ENCODE measurements at places on chromosomes 7 and 10. TPM values are rescaled to one million over a fixed set of nuclear protein-coding genes. Genes with fewer than 3 reads are reported as not detected.

GRCh38 chr10:74969093-74969492, 142.4 kb upstream of the SAMD8 start:
- DNase-seq = no peak

DNA sequence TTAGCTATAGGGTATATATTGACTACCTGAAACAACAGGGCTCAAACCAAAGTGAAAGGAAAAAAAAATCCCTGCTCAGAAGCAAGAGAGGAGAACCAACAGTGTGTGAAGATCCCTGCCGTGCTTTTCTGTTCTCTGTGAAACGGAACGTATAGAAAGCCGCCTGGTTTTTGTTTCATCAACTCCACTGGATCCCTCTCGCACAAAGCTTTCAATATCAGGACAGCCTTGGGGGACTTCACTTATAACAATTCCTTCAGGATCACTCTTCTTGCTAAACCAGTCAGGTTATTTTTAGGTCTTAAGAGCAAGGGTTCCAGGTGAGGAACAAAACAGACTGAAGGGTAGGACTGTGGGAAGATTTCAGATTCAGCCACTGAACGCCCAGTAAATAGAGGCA, 151.1 kb upstream of the CACNA2D1 start:
- peak; percentile 10 for DNase-seq

Gene HOXA10
- polyA plus RNA-seq = 130 TPM

Gene GIMAP5
- 7.3 TPM for polyA plus RNA-seq

DNA sequence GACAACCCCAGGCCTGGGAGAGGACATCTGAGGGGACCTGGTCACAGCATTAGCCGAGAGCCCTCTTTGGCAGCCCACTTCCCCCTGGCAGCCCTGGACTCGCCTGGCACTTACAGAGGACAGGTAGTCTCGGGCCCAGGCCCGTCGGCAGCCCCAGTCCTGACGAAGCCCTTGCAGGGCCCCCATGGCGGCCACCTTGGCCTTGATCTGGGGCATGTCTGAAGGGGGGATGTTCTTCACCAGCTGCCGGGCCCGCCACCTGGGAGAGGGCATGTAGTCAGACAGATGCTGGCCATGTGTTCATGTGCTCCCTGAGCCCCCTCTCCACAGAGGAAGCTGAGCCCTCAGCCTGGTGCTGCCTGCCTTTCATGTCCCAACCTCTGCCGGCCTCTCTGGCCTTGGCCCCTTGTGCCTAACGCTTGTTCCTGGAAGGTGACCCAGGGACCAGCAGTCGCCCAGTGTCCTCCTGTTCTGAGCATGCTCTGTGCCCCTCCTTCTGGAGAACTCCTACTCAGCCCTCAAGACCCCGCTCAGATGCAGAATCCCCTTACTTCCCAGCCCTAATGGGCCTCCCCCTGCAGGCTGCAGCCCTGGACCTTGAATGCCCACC, 13.9 kb downstream of the MYO1G start:
- DNase-seq = no peak

GRCh38 chr10:114343623-114344505, 60.4 kb downstream of the AFAP1L2 start:
- DNase-seq = no peak

Gene GJC3
- 1.0 TPM for polyA plus RNA-seq

- DNase-seq = no peak
These were observed 31.3 kb downstream of the LIPJ start for GRCh38 chr10:88617772-88618300.

- no peak for DNase-seq
These were observed 34.6 kb upstream of the ZNF273 start for GRCh38 chr7:64868499-64868898.
